ENCODE measurements at places on chromosomes 1 and 21.

DNA sequence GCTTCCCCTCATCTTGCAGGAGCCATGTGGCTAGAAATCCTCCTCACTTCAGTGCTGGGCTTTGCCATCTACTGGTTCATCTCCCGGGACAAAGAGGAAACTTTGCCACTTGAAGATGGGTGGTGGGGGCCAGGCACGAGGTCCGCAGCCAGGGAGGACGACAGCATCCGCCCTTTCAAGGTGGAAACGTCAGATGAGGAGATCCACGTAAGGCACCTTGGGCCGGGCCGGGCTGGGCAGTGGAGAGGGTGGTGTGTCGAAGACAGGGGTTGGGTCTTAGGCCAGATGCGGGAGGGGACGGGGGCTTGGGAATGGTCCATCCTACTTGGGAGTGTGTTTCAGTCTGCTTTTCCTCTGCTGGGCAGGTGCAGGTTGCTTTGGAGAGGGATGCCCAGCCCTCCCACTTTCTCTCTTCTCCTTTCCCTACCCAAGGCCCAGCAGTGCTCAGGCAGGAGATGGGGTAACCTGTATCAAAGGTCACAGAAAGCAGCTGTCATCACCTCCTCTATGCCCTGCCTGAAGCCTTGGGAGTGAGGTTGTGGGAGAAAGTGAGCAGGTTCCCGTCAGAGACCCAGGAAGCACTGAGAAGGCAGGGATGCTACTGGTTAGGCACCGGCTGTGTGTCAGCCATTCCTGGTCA lies 18.9 kb downstream of the EPHX1 start:
- DNase-seq = no peak

DNA sequence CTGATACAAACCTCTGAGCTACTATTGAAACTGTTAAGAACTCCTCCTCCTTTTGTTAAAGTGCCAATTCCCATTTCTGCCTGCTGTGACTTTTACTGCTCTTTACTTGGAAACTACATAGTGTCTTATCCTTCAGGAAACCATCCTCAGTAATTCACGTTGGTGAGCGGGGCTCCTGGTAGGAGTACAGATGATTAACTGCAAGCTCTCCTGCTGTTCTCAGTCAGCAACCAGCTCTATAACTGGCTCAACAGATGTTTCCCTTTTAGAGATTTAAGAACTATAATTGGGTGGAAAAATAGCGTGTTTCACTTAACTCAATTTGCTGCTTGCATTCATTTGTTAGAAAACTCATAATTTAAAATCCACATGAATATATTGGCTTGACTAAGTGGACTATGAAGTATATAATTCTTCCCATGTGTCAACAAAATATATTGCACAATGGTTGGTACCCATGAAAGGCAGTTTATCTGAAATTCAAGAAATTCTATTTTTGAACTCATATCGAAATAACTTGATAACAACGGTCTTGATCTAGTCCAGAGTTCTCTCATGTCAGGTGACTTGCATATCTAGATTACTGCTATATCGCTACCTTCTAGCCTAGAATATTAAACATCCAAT lies 574.0 kb downstream of the KCNT2 start:
- DNase-seq = no peak

- DNase-seq = no peak
Measured at GRCh38 chr1:25106352-25106751, 126.0 kb downstream of the SYF2 start.

DNA sequence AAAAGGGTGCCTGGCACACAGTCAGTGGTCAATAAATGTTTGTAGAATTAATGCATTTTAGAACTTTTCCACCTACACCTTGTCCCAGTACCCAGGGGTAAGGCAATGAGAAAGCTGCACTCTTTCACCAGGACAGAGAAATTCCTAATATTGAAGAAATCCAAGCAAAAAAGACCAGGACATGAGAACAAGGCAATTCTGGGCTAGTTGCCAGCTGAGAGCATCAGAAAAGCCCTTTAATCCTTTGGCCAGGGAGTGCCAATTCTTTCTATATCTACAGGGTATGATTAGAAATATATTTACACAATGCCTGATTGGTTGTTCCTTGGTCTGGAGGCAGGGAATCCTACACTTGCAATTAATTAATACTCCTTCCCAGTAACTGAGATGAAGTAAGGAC lies 492.4 kb upstream of the NFIA start:
- no peak for DNase-seq

DNA sequence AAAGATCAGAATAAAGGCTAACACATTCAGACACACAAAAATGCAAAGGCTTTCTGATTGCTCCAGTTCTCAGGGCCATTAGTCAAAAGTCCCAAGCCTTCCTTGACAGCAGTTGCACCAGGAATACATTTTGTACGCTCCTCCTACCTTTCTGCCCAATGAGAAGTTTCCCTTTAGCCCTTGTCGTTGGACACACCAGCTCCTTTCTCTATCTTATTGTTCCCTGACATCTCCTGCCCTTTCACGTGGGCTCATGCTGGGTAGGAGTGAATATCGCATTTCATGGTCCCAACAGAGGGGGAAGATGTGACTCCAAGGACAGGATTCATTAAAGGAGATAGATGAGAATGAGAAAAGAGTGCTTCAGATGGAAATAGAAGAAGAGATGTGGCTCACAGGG lies 33.5 kb upstream of the IFI16 start:
- DNase-seq = no peak

DNA sequence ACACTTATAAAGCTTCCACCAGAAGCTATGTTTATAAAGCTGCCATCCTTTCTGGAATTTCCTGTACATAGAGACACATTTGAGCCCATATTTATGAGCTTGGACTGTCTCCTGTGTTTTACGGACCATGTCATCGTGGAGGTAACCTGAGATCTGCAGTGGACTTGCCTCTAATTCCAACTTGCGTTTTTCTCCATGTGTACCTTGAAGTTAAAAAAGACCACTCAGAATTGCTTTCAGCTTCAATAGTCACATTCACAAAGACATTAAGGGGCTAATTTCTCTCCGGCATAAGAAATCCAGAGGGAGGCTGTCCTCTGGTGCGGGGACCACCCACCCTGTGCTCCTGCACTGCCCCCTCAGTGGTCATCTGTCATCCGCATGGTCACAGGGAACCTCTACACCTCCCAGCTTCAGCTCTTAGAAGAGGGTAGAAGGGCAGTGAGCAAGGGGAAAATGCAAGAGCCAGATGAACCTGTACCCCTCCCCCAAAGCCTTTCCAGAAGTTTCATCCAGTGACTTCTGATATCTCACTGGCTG lies 521.4 kb upstream of the CAMK1G start:
- DNase-seq = no peak

GRCh38 chr21:44706706-44707581 lies 4.4 kb downstream of the TSPEAR start:
- DNase-seq = no peak

GRCh38 chr1:92343061-92343460 lies 44.2 kb downstream of the RPAP2 start:
- no peak for DNase-seq

- DNase-seq = no peak
Measured at GRCh38 chr21:32459972-32460371, 47.5 kb downstream of the EVA1C start.

- no peak for DNase-seq
Measured at GRCh38 chr1:213680677-213681325, 307.0 kb upstream of the PROX1 start.

- no peak for DNase-seq
Measured at GRCh38 chr1:66998972-66999371, 55.0 kb downstream of the SLC35D1 start.

DNA sequence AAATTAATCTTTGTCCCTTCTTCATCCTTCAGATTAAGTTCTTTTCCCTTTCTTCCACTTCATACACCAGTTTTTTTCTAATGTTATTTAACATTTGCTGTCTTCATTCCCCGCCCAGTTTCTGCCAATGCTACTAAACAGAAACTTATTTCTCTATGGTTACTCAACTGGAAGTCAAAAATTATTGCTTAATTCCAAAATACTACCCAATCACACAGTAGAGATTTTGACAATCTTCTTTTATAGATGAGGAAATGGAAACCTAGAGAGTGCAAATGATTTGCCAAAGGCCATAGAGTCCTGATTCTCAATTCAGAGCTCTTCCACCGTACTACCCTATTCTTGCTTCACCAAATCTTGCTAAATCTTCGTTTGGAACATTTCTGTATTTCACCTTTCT lies 58.1 kb upstream of the SH3GLB1 start:
- no peak for DNase-seq

DNA sequence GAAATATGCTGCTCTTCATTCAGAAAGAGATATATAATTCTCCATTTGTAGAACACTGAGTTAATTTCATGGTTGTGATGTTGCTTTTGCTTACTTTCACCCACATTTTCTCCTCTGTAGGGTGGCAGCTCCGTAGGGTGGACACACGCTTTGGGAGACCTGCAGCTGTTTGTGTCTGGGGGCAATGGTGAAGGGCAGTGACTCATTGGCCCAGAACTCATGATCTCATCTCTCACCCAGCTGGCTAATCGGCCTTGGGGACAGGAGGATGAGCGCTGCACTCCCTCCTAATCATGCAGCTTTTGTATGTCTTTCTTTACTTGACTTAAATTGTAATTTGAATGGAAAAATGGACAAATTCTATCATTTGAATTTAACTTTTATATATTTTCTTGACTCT lies 9.6 kb downstream of the DISC1 start:
- no peak for DNase-seq

DNA sequence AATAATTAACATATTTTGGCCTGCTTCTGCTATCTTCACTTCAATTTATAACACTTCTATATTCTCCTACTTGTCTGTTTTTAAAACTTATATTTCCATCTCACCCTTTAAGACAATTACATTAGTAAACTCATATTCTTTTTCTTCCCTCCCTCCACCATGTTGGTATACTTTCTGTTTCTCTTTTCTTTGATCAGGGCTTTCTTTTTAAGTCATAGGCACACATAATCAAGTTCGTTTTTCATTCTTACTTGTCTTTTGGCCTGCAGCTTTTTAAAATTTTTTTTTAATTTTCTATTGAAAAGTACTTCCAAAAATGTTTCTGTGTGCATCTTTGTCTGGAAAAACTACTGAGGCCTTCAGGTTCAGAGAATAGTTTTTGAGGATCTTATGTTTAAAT lies 2.3 kb downstream of the PYHIN1 start:
- DNase-seq = no peak

GRCh38 chr1:58397187-58397820 lies 149.2 kb downstream of the OMA1 start:
- DNase-seq = no peak

- DNase-seq = no peak
Measured at GRCh38 chr21:37534431-37534830, 167.9 kb downstream of the DYRK1A start.

- no peak for DNase-seq
Measured at GRCh38 chr1:246632281-246633168, 66.3 kb downstream of the CNST start.

GRCh38 chr1:59415286-59415850 lies 118.5 kb downstream of the FGGY start:
- no peak for DNase-seq

GRCh38 chr1:240149484-240150094 lies 57.9 kb downstream of the FMN2 start:
- no peak for DNase-seq

GRCh38 chr1:36349241-36349671 lies 25.8 kb upstream of the EVA1B start:
- DNase-seq = no peak

DNA sequence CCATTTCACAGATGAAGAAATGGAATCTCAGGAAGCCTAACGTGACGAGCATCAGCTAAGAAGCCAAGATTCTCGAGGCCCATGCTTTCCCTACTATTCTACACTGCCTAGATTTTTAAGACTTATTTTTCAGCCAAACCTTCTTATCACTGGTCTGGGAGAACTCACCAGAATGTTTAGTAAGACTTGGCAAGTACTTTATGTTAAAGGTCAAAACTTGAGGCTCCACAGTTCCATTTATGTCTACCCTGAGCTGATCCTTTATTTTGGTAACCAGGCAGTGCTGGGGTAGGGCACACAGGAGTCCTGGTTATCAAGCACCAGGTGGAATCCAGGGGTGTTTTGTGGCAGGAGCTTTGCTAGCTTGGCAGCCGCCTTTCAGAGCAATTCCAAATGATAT lies 16.8 kb downstream of the PLXNA2 start:
- no peak for DNase-seq

GRCh38 chr1:207164086-207164485 lies 60.1 kb downstream of the C4BPA start:
- no peak for DNase-seq

- no peak for DNase-seq
Measured at GRCh38 chr1:48917901-48918603, 141.4 kb upstream of the BEND5 start.

DNA sequence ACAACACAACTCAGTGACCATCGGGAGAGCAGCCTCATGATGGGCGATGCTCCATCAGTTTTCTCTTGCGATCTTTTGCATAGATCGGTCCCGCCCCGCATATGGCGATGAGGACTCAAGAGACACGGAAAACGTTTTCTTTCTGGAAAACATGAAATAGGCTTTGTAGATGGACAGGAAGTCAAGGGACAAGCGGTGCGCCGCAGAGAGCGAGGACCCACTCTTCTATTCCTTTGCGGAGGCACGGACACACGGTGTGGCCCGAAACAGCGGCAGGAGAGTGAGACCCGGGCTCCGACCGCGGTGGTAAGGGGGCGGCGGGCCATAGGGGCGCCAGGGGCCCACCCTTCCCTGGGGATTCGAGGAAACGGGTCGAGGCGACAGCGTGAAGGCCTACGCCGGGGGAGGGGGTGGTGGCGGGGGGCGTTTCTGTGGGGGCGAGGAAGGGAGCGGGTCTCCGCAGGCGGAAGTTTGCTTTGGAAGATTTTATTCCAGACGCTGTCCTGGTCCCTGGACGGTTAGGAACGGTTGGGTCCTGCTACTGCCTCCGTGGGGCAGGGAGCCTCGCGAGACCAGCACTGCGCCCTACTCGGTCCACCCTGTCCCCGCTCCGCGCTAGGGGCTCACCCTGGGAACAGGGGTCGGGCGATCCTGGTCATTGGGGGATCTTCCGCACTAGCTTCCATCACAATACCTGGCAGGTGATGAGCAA lies 796 bp upstream of the TDRKH start:
- no peak for DNase-seq

- DNase-seq = no peak
Measured at GRCh38 chr1:81351864-81352263, 448.9 kb upstream of the ADGRL2 start.

DNA sequence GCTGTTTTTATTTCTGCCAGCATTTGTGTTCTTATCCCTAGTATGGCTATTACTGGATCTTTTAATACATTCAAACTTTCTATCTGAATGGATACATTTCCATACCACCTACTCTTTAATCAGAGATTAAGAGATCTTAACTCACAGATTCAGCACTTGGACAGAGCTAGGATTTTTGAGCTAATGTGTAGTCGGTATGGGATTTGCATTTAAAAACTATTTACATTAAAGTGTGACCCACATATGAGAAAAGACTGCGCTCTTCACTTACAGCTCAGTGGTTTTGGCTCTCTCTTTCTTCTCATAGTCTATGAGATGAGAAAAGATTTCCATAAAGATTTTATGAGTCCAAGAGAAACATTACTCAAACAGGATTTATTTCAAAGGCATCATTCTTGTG lies 16.4 kb downstream of the HMGB4 start:
- no peak for DNase-seq

DNA sequence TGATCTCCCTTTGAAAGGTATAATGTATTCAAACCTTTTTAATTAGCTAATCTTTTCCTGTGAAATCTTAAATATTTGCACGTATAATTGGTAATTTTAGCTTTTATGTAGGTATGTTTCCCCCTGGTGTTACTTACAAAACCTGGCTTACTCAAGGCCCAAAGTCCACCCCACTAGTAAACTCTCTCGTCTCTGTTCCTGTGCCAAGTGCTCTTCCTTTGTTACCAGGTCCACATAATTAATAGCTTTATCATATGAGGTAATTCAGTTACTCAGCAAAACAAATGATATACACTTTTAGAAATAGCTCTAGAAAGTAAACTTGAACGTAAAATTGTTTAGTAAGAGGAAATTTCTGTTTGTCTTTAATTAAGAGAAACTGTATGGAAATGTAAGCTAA lies 36.7 kb downstream of the NFIA start:
- DNase-seq = no peak

All from stimulated activated CD4-positive, alpha-beta T cell treated with anti-CD3 and anti-CD28 coated beads, Interleukin-15, amount 100 ng/mL, for 1 hour (primary cell).